WTC11 (cell line): ENCODE measurements at places on chromosomes 2 and 18. TPM values are rescaled to one million over a fixed set of nuclear protein-coding genes. Genes with fewer than 3 reads are reported as not detected.

SERPINE2 gene
- 53.1 to 60.4 TPM (median 54.2 TPM) in 3 replicates for total RNA-seq

RESP18 gene
- not detected in 3 replicates for total RNA-seq

DSG2 gene
- total RNA-seq: 113 to 117 TPM (median 113 TPM) in 3 replicates

ANKRD53 gene
- total RNA-seq: 0.39 to 0.81 TPM (median 0.80 TPM) in 3 replicates

CD8B2 gene
- 0.09 TPM in 1 of 3 replicates, not detected in the others for total RNA-seq
